ENCODE measurements at places on chromosomes 4 and X.

GRCh38 chr4:6802025-6802424 is 19.5 kb downstream of the KIAA0232 start:
- DNase-seq: no peak

DNA sequence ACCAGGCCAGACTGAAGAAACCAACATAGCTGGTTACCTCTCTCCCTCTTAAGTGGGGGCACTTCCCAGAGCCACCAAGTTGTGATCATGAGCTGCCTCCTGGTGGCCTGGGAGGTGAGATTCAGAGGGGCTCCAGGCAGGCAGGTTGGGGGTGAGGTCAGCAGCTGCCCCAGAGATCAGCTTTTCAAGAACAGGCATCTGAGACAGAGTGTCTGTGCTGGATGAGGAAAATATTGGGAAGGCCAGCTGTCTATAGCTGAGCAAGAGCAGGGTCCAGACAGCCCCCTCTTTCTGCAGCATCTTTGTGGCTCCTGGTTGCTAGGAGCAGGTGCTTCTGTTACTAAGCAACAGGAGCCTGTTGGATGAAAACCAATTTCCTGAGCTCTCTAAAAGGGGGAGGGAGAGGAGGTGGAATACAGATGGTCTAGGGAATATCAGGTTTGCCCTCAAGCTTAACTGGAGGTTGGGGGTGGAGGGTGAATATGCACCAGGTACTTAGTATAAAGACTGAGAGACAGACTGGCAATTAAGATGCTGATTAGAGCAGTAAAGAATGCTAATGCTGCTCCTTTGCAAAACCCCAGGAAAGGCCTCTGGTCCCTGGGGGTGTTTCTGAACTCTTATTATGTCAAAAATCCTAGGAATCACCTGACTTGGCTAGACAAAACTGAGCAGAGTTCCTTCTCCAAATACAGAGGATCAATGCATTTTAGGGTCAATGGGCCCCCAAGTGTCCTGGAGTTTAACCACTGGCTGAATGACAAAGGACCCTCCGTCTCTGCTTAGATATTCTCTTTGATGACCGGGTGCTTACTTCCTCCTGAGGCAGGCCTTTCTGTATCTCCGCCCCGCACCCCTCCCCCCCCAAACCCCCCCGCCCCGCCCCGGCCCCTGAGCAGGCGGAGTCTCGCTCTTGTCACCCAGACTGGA is 21.4 kb downstream of the ZCCHC13 start:
- DNase-seq: no peak

- DNase-seq: no peak
These were observed 2497.3 kb downstream of the ARAP2 start for GRCh38 chr4:33746979-33747378.

GRCh38 chrX:103446665-103447302 is 70.4 kb downstream of the BEX3 start:
- DNase-seq: no peak

GRCh38 chr4:125736057-125736456 is 421.3 kb downstream of the FAT4 start:
- DNase-seq: no peak

- no peak for DNase-seq
These were observed 367.3 kb upstream of the CASK start for GRCh38 chrX:42290608-42291007.

DNA sequence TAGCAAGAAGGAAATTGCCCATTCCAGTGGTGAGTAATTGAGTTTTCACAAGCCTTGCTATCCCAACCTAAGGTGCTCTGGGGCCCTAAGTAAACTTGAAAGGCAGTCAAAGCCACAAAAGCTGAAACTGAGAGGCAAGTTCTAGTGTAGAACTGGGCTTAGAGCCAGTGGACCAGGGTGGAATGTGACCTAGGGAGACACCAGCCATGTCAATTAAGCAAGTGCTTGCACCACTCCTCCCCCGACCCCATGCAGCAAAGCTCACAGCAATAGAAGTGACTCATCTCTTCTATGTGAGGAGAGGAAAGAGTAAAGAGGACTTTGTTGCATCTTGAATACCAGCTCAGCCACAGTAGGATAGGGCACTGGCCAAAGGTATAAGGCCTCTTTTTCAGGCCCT is 486.1 kb upstream of the POU3F4 start:
- no peak for DNase-seq

DNA sequence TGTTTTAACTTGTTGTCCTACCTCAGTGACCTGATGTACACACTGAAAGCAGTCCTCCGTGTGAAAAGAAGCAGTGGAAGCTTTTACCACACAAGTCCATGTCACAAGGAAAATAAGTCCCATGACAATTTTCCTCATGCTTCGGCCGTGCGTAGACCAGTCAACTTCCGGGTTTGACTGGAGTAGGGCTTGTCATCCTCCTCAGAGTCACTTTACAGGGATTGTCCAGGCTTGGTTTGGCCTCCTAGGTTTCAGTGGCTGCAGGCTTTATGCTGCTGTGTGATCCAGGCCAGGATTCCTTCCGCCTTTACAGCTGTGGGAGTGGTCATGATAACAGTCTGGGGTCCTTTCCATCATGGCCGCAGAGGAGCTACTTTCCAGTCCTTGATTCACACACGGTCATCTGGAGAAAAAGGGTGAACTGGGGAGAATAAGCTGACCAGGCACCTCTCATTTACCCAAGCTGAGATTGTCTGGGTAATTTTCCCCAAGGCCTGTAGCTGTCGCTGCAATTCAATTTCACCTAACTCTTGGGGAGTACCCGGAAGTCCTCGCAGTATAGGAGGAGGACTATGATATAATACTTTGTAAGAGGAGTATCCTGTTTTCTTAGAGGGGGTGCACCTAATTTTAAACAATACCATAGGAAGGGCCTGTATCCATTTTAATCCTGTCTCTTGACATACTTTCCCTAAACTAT is 206.1 kb upstream of the KLF8 start:
- DNase-seq: no peak

- DNase-seq: no peak
These were observed 85.8 kb upstream of the RPS6KA3 start for GRCh38 chrX:20352504-20352903.

GRCh38 chr4:83197555-83198235 is 83.2 kb upstream of the PLAC8 start:
- no peak for DNase-seq

GRCh38 chr4:151408630-151409469 is at the start of gene FHIP1A:
FHIP1A (plus strand) TSS chr4:151409176; CDS start chr4:151566260, 157,084 bp downstream.
- DNase-seq: peak; percentile 68

DNA sequence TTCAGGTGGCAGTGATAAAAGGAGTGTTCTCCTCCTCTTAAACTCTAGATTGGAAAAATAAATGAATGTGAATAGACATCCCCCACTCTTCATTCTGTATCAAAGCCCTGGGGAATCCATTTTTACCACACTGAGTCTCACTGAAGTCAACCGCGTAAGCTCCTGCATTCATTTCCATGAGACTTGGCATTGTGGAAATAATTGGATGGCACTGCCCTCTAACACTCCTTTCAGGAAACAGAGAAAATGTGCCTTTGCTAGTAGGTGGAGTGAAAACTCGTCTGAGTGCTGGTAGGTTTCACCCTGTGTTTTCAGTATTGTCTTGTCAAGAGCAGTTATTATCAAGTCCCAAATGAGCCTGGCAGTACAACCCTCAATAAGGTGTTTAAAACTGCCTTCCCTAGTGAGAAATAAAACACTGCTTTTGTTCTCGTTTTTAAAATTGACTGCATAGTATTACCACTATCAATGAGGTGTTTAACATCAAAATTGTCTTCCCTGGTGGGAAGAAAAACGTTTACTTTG is 9.7 kb upstream of the CDKN2AIP start:
- DNase-seq: no peak

DNA sequence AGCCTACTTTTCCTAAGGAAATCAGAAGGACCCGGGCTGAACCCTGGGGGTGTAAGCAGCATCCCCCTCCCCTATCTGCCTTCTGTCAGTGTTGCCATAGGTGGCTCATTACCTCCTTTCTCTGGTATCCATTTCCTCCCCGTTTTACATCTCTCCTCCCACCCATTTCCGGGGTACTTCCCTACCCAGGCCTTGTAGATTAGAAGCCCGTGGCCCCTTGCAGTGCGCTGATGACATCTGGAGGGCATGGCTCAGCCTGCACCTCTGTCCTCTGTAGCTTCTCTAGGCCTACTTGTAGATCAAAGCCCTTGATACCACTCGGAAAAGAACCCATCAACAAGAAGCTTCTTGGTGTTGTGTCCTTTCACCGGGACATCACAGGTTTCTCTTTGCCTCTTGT is 71.8 kb downstream of the NBDY start:
- DNase-seq: peak; percentile 24

DNA sequence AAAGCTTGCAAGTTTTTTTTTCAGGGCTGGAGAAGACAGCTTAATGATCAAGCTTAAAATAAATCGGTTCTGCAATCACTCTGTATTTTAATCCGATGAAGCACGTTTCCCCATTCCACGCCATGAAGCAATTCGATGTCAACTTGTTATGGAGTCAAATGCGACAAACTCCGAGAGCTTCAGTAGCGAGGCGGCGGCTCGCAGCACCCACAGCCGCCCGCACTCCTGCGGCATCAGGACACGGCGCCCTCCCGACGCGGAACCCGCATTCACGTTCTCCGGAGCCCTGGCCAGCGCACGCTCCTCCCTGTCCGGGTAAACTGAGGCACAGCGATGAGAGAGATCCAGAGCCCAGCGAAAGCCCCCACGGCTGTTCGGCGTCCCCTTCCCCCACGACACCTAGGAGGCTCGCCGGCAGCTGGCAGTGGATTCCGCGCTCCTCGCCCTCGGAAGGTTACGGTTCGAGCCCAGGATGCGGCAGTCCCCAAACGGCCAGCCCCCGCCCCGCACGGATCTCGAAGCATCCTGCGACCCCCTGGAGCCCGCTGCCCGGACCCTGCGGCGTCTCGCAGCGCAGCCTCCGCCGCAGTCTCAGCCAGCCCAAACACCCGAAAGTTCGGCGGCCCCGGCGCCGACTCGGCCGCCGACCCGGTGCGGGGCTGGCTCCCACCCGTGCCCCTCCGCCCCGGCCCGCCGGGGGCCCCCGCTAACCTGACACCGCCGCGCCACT is 507 bp downstream of the MFAP3L start:
- DNase-seq: peak; percentile 2

GRCh38 chr4:8538703-8539567 is 41.3 kb upstream of the GPR78 start:
- DNase-seq: no peak

- DNase-seq: no peak
These were observed 5.5 kb upstream of the SMIM20 start for GRCh38 chr4:25908491-25908901.

- no peak for DNase-seq
These were observed 23.2 kb downstream of the DIAPH2 start for GRCh38 chrX:96707804-96708203.

- DNase-seq: no peak
These were observed 12.3 kb downstream of the USP11 start for GRCh38 chrX:47245156-47245555.

DNA sequence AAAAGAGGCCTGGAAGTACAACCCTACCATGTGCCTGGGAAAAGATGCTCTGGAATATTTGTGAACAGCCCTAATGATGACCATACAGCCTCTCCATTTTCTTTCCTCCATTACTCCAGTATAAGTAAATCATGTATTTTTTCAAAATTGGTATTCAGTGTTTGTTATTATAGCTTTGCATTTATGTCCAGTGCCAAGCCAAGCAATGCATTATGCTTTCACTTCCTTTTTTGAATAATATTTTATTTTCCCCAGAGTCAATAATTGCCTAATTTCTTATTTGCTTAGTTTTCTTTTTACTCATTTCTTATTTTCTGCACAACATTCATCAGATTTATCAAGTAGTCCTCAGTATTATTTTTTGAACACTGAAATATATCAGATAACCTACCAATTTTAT is 49.3 kb upstream of the EOLA2 start:
- DNase-seq: no peak

GRCh38 chr4:55636656-55636999 is 530 bp upstream of the NMU start:
- DNase-seq: no peak

- no peak for DNase-seq
These were observed 30.8 kb downstream of the SCLT1 start for GRCh38 chr4:129062580-129062979.

DNA sequence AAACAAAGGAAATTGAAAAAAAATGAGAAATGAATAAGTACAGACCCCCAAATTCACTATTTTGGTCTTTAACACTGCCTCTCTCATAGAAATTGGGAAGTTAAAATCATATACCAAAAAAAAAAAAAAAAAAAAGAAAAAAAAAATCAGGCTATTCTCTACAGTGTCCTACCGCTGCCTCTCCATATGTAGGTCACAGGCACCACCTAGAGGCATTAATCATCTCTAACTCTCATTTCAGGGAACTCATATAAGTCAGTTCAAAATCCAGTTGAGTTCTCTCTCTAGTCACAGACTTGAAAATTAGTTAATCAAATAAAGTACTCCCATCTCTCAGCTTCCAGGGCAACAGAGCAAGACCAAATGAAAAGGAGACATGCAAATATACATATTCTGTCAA is 47.9 kb downstream of the COX18 start:
- DNase-seq: no peak

- DNase-seq: no peak
These were observed 29.8 kb downstream of the FAM149A start for GRCh38 chr4:186134257-186134656.

GRCh38 chrX:7190157-7190556 is 42.2 kb upstream of the PUDP start:
- no peak for DNase-seq

- DNase-seq: no peak
These were observed 70.4 kb upstream of the USP9X start for GRCh38 chrX:41014776-41015360.

DNA sequence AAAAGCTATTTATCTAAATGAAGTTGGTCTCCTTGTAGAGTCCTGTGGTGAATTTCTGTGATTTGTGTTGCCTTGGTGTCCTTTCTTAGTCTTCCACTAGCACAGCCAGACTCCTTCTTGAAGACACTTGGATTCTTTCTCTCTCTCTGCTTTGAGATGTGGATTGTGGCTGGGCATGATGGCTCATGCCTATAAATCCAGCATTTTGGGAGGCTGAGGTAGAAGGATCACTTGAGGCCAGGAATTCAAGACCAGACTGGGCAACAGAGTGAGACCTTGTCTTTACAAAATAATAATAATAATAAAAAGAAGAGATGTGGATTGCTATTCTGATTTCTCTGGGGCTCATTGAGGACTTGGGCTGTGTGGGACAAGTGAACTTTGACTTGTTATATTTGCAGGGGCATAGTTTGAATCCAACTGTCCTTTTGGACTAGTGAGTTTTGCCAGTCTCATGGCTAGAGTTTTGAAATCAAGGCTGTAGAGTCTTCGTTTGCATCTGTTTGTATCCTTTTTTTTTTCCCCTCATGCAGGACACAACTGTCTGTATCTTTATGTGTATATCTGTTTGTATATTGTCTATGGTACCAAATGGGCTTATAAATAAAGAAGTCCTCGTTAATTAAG is 11.1 kb upstream of the SMIM14 start:
- no peak for DNase-seq

DNA sequence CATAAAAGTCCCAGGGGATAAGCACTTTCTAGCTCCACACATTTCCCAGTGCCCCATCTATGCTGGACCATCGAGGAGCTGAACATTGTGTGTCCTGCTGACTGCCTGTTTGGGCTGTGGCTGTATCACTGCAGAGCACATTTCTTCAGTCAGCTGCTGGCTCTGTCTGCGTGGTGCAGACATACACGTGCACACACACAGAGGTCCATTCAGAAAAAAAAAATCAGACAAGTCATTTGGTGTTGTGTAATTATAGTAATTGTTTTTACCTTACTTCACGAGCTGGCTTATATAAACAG is 1.1 kb upstream of the PDLIM3 start:
- no peak for DNase-seq
